ENCODE measurements at places on chromosomes 1 and 21.

DNA sequence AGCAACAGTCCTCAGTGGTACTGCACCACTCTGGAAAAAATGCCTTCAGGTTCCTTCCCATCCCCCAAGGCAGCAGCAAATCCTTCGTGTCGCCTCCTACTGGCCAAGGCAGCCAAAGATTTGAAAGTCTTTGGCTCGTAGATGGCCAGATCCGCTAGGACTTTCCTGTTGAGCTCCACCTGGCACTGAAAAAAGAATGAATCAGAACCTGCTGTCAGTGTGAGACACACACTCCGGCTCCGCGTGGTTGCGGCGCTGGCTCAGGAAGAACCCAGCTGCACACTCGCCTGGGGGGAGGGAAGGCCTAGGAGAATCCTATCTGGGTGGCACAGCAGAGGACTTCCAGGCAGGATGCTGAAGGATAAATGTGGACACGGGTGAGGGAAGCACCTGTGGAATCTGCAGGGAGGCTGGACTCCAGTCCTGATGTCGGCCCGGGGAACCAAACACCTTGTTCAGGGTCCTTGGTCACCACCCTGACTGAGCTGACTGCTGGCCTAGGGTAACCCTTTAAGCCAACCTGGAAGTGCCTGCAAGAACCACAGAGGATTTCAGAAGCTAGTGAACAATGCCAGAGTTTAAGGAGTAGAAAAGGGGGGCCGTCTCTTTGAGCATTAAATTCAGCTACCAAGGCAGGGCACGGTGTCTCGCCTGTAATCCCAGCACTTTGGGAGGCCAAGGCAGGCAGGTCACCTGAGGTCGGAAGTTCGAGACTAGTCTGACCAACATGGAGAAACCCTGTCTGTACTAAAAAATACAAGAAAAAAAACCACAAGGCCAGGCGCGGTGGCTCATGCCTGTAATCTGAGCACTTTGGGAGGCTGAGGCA is 3.2 kb upstream of the CCNL2 start:
- no peak for DNase-seq

- no peak for DNase-seq
These were observed 276.6 kb downstream of the SETD4 start for GRCh38 chr21:35783721-35784120.

GRCh38 chr1:159980076-159980475 is 26.0 kb upstream of the SLAMF9 start:
- DNase-seq, result no peak

DNA sequence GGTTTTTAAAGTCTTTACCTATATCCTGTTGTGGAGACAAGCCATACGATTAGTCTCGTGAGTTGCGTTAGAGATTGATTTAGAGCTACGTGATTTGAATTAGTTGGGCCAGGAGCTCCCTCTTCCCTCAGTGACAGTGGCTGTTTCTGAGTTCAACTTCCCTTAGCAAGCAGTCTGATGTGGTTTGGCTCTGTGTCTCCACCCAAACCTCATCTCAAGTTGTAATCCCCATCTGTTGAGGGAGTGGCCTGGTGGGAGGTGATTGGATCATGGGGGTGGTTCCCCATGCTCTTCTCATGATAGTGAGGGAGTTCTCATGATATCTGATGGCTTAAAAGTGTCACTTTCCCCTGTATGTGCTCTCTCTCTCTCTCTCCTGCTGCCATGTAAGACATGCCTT is 192.9 kb upstream of the PTGFR start:
- no peak for DNase-seq

GRCh38 chr1:151311589-151312331 is 15.5 kb downstream of the PI4KB start:
- peak; percentile 25 for DNase-seq

DNA sequence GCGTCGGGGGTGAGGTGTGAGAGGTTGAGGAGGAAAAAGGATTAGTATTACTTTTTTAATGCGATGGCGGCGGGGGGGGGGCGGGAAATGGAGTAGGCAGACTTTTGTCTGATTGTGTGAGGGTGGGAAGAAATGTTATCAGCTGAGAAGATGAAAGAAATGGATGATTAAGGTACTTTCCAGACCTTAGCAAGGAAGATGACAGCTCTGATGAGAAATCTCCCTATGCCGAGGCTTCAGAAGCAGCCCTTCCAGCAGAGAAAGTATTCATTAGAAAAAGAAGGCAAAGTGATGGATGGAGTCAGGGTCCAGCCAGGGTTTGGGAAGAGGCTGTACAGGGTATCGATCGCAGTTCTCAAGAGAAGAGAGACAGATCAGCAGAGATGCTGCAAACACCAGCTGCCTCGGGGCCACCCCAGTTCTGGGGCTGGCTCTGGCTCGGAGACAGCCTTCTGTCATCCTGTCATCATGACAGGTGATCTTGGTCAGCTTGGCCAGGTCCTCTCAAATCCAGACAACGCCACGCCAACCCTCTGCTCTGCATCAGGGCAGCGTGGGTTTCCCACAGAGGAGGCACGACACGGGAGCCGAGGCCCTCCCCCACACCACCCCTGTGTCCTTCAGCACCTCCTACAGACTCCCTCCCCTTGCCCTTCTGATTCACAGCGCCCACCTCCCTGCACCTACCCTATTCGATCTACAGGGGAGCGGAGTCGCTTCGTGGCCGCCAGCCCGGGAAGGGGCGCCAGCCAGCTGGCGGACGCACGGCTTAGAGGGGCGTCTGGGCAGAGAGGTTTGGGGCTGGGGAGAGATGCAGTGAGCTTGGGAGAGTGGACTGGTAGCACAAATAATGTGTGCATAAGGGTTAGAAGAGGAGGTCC is 674 bp upstream of the ATXN7L2 start:
- no peak for DNase-seq

- no peak for DNase-seq
These were observed 15.7 kb downstream of the ATP1A4 start for GRCh38 chr1:160167056-160167455.

DNA sequence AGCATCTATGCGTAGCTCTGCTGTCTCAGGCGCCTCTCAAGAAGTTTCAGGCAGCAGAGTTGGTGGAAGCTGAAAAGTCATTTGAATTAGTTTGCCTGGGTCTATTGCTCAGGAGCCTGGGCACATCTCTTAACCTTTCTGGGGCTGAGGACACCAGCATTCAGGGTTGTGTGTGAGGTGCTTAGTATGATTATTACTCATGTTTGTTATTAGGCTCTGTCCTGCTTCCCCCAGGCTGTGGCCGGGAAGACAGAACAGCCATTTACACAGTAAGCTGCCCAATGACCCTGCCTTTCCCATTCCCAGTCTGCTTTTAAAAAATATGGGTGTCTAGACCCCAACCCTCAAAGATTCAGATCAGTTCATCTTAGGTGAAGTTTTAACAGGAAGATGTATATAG is 53.9 kb upstream of the CACNA1E start:
- DNase-seq, result no peak

DNA sequence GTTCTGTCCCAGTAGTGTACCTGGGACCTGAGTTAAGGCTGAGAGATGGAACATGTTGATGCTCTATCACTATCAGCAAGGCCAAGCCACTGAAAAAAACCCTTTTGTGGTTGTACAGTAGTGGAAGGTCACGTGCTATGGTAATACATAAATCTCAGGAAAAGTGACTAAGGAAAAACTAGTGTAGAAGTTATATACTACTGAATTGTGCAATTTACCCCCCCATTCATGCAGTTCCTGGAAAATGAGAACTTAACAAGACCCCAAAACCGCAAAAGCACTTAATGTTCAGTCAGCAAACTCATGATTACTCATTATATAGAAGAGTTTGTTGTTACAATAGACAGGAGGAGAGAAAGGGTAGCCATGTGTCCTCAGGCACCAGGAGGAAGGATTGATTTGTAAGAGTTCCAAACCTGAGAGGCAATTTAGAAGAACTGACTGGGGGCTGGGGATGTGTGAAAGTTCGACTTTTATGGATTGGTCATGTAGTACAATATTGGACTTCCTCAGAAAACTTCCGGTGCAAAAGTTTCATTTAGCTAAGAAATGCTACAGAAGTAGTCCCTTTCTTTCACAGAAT is 91.6 kb downstream of the RGL1 start:
- no peak for DNase-seq

GRCh38 chr1:110462964-110463363 is 12.0 kb downstream of the PROK1 start:
- DNase-seq, result no peak

DNA sequence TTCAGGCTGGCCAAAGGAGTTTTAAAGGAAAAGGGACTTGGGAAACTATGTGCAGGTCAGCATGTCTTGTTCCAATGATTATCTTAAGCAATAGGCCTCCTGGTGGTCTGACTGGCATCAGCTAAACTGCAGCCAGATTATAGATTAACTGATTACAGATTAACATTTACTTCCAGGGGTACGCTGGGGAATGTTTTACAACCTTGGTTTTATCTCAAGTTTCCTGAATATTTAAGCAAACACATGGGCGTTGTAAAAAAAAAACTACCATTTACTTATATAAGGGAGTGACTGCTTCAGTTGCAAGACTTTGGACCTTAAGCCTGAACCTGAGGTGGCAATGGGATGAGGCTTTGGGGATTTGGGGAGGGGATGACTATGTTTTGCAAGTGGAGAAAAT is 600.6 kb upstream of the B3GALT2 start:
- DNase-seq, result no peak

DNA sequence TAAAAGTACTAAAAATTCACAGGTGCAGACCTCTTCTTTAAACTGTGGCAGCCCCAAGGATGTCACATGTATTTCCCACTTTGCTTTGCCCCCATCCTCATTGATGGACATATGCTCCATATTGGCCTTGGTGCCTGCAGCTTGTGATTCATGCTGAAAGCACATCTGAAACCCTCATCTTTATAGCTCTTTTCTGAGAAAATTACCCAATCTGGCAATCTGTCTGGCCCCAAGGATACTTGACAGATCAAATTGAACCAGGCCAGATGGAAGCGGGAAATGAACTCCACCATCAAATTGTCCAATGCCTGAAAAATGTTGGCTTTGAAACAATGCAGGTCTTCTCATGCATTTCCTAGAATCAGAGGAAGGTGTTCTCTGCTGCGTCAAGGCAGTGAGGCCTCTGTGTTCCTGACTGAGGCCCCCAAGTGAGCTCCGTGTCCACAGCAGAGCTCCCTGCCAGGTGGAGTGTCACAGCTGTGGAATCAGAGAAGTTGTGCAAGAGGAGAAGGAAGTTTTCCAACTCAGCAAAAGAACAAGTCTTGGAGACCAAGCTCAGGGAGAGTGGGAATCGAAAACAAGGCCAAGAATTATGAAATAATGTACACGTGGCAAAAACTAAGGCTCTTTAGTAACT is 323.7 kb downstream of the PLPP3 start:
- no peak for DNase-seq

GRCh38 chr1:240739139-240739538 is 127.2 kb upstream of the GREM2 start:
- no peak for DNase-seq

GRCh38 chr1:184905601-184906322 is 68.5 kb downstream of the NIBAN1 start:
- no peak for DNase-seq

DNA sequence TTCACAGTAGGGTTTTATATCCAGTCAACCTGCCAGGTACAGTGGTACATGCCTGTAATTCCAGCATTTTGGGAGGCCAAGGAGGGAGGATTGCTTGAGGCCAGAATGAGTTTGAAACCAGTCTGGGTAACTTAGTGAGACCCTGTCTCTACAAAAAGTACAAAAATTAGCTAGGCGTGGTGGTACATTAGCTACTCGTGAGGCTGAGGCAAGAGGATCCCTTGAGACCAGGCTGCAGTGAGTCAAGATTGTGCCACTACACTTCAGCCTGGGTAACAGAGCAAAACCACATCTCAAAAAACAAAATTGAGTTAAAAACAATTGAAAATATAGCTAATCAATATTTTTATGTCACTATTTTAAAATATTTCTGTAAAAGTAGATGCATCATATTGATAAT is 33.2 kb downstream of the DDI2 start:
- DNase-seq, result no peak

DNA sequence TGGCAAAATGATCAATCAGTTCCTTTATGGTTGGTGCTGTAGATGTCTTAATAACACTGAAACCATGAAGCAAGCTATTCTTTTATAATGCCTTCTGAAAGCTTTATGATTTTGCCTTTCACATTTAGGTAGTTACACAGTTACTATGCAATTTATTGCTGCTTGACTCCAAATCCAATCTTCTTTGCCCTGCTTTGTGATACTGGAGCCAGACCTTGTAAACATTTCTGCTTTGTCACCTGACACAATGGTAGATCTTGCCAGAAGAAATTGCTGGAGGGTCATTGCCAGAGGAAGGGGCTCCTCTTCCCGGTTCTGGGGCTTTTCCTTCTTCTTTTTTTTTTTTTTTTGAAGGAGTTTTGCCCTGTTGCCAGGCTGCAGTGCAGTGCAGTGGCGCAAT is 40.5 kb upstream of the KLF17 start:
- DNase-seq, result no peak

DNA sequence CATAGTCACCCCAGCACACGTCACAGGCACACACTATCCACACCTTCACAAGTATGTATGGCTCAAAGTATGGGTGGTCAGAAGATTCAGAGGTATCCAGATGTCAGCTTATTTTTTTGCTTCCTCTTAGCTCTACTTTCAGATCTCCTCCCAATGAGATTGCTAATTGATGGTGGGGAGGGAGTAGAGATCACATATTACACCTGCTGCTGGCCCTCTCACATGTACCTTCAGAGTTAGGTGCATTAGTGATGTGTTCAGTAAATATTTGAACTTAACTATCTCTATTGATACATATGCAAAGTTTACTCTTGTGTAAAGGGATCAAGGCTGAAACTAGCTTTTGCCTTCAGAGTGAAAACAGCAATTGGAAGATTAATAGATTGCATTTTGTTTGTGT is 262.6 kb downstream of the PCP4 start:
- DNase-seq, result no peak

DNA sequence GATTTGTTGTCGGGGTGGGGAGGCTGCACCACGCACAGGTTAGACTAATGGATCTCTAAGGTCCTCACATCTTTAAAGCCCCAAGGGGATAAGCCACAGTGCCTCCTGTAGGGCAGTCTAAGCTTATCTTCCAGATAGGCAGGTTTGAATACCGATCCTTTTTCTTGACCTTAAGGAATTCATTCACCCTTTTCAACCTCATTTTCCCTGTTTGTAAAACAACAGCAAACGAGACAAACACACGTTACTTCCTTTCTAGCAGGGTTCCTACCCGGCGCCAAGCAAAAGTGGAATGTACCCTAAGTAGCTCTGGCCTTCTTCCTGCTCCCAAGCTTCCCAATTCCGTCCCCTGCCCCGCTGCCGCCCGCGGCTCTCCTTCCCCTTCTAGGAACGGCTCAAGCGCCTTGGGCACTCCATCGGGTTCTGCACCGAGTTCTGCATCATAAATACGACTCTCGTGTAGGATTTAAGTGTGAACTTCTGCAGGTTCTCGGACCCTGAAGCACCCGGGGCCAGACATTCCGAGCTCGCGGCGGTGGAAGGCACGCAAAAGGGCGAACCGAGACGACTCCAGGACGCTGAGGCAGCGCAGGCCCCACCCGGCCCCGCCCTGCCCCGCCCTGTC is 548 bp upstream of the CDC20 start:
- no peak for DNase-seq

GRCh38 chr1:113210248-113210647 is 137.2 kb downstream of the LRIG2 start:
- DNase-seq, result no peak

GRCh38 chr1:201136355-201137023 is 9.5 kb upstream of the ASCL5 start:
- no peak for DNase-seq

- no peak for DNase-seq
These were observed 8.9 kb downstream of the TAGLN2 start for GRCh38 chr1:159916242-159917051.

- DNase-seq, result no peak
These were observed 7.9 kb downstream of the TINAGL1 start for GRCh38 chr1:31583995-31584868.
